ENCODE measurements at places on chromosomes 11 and 22. TPM values are rescaled to one million over a fixed set of nuclear protein-coding genes. Genes with fewer than 3 reads are reported as not detected.

Gene KLHL35
- total RNA-seq: 1.1 TPM

Gene PARVG
- total RNA-seq: 14.7 TPM

Gene ISX
- not detected for total RNA-seq

- peak; percentile 58 for DNase-seq
These were observed 2.8 kb upstream of the JHY start for GRCh38 chr11:122879785-122880184.

DNA sequence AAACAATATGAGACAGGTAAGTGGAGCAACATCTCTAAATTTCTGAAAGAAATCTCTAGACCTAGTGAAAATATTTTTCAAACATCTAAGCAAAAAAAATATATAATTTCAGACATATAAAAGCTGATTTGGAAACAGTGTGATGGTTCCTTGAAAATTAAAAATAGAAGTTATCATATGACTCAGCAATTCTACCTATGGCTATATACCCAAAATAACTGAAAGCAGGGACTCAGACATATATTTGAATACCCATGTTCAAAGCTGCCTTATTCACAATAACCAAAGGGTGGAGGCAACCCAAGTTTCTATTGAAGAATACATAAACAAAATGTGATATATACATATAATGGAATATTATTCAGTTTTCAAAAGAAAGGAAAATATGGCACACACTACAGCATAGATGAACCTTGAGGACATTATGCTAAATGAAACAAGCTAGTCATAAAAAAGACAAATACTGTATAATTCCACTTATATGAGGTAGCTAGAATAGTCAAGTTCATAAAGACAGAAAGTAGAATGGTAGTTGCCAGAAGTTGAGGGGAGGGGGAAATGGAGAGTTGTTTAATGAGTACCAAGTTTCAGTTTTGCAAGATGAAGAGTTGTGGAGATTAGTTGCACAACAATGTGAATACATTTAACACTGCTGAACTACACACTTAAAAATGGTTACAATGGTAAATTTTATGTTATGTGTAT, 300.4 kb downstream of the TTC28 start:
- no peak for DNase-seq

DNA sequence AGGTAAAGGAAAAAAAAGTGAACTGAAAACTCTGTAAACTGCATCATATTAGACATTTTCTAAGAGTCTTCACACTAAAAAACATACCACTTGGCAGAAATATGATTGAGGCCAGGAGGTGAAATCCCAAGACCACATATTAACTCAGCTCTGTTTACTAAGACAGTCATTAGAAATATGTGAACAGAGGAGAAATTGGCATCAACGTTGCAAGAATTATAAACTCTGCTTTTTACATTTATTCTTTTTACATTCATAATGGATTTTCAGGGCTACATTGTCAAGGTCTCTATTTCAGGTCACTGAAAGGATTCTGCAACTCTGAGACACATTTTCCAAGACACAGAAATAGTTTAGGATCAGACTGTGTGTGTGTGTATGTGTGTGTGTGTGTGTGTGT, 1364.0 kb downstream of the LRRC4C start:
- DNase-seq: no peak

- no peak for DNase-seq
These were observed 246.8 kb downstream of the BUD13 start for GRCh38 chr11:116525961-116526495.

DNA sequence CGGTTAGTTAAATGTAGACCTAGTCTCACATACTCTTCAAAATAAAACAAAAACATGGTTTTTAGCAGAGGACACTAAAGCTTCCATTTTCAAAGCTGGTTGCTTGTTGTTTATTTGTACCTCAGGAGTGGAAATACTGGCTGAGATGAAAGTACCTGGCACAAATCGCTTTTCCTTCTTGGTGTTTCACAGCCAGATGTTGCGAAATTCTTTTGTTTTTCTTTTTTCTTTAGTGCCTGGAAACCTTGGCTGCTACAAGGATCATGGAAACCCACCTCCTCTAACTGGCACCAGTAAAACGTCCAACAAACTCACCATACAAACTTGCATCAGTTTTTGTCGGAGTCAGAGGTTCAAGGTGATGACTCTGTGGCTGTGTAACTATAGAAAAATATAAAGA, 48.3 kb downstream of the KREMEN1 start:
- no peak for DNase-seq

GRCh38 chr11:14587258-14587657, 56.3 kb upstream of the PDE3B start:
- DNase-seq: no peak

DNA sequence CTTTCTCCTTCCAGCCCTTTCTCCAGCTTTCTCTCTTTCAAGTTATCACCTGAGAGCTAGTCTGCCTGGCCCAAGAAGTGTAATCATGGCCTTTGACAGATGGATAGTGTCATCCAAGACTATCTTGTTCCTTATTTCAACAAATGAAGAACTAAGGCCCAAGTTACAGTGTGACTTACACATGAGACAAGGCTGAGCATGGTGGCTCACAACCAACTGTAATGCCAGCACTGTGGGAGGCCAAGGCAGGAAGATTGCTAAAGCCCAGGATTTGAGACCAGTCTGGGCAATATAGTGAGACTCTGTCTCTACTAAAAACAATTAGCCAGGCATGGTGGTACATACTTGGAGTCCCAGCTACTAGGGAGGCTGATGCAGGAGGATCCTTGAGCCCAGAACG, 3.7 kb upstream of the RANGAP1 start:
- DNase-seq: no peak
